Activated naive CD4-positive, alpha-beta T cell treated with anti-CD3 and anti-CD28 coated beads, Interleukin-2, amount 50 U/mL, for 16 hours (primary cell): ENCODE measurements at places on chromosomes 12 and 14.

GRCh38 chr14:69632164-69632563, 20.8 kb downstream of the SUSD6 start:
- DNase-seq = no peak

- no peak for DNase-seq
Observed at GRCh38 chr14:58718226-58719205, 80.8 kb downstream of the DACT1 start.

GRCh38 chr14:77002889-77003288, 25.6 kb downstream of the IRF2BPL start:
- no peak for DNase-seq

GRCh38 chr14:81625343-81625742, 91.7 kb upstream of the SEL1L start:
- no peak for DNase-seq

DNA sequence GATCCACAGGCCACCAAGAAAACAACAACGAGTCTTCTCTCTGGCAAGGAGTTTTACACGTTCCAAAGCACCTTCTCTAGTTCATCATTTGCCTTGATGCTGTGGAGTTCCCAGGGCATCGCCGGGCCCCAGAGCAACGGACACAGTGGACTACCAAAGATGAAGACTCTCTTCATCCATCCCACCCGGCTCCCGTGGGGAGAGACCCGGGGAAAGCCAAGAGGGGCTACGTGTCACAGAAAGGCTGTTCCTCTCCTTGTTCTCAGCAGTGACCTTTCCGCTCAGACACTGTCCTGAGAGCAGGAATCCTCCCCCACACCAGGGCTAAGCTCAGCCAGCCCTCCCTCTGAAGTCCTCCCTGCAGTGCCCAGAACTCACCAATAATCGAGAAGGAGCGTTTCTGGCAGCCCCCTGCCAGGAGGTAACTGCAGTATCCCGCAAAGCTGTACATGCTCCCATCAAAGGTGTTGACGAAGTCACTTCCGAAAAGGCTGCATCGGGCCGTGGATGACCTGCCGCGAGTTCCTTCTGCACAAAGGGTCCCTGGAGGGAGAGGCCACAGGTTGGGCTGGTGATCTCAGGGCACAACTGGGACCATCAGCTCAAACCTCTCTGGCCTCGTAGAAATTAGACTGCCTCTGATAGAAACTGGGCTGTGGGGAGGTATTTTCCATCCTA, 3.5 kb downstream of the VWF start:
- DNase-seq = no peak

DNA sequence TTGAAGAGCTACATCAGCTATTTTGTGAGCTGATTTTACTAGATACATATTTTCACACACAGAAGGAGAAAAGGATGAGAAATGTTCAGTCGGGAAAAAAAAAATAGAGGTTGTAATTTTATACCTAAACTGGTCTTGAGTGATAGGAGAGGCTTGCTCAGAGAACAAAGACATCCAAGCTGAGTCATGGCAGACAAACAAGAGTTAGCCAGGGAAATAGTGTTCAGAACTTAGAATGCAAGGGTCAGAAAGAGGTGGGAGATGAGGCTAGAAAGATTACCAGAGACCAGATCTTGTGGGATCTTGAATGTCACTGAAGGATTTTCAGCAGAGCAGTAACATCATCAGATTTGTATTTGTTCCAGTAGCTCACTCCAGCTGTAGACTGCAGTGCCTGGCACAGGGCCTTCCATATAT, 121.9 kb upstream of the ATF1 start:
- no peak for DNase-seq

DNA sequence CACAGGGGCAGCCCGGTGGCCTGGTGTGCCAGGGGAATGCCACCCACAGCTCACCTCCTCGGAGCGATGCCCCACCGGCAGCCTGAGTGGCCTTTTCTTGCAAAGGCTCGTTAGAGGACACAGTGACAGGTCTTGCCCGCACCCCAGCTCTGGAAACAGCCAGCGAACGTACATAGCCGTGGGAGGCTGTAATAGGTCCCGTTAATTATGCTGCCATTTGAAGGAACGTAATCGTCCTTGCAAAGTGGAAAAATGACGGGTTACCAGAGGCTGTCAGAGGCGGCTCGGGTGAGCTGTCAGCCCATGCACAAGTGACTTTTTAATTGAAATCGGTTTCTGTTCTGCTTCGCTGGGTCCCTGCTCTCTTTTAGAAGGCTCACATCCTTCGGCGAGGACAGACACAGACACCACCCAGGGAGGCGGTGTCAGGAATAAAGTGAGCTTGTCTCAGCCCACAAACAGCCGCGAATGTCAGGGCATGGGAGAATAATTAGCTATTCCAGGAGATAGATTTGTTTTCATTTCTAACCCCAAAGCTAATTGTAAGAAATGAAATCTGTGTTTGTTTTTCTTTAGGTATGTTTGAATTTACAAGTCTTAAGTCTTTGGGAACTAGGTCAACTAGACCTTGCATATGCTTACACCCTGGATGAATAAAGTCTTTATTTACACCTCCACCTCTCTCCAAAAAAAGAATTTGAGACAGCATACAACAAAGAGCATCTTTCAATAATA, 77.2 kb upstream of the RFLNA start:
- DNase-seq = no peak

DNA sequence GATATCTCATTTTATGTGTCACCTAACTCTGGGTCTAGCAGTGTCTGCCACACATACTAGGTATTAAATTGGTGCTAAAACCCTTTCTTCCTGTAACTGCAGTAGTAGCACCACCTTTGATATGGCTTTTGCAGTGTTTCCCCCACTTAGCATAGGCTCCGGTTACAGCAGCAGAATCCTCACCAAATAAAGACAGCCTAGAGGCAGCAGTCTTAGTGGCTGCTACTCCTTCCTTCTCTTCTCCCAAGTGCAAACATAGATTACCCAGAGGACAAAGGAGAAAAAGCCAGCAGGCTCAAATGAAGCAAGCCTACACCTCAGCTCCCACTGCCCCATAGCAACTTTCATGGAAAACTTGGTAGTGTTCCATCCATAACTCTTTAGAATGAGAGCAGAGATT, 30.1 kb upstream of the ABCC9 start:
- no peak for DNase-seq

DNA sequence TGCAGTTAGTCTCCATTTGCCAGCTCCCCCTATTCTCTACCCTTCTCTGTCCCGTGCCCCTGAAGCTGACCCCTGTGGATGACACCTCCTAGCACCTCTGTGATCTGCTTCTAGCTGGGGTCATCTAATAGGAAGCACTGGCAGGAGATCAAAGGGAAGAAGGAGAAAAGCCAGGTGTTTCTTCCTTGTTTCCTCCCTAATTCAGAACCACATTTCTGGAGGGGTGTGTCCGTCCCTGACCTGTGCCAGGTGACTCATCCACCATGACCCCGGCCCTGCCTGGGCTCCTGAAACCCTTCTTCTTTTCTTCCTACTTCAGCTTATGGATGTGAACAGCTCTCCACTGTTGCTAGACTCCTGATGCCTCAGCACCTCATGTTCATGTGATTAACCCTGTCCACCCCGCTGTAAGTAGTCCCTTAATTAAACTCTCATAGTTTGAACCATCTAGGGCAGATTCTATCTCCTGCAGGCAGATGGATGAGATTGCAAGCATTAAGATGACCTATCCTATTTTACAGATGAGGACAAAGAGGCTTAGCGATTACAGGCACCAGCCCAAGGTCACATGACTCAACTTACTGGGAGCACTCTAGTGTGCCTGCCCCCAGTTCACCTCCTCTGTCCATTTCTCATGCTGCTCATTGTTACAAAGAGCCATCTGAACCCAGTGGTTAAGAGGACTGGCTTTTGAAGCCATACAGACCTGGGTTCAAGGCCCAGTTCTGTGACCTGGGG, 770.5 kb downstream of the MED13L start:
- DNase-seq = no peak

GRCh38 chr12:32273063-32273522, 126.3 kb upstream of the FGD4 start:
- DNase-seq = no peak

DNA sequence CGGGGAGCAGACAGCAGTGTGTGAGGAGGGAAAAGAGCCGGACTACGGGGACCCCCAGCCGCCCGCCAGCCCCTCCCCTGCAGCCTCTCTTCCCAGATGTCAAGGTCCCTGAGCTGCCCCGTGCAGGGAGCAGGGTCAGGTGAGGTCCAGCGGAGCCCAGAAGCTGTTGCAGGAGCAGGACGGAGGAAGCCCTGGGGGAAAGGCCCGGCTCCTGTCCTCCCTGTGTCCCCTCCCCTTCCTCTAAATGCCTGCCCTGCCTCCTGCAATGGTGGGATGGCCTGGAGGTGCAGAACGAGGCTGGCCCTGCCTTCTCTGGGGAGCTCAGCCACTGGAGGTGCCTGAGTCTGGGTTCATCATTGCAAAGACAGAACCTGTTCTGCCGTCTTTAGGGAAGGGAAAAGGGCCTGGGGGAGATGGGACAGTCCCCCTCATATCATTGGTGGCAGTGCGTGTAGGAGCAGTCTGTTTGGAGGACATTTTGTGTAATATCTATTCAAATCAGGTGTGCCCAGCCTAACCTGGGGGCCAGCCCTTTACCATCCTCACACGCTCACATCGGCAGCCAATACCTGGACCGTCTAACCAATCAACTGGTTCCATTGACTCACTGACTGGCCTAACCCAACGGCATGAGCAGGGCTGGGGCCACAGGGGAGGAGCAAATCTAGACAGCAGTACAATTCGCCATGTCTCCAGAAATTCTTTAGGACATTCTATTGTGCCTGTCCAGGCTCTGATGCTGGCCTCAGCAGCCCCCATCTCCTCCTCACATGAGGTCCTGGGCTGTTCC, 364.1 kb upstream of the SFSWAP start:
- DNase-seq = no peak

DNA sequence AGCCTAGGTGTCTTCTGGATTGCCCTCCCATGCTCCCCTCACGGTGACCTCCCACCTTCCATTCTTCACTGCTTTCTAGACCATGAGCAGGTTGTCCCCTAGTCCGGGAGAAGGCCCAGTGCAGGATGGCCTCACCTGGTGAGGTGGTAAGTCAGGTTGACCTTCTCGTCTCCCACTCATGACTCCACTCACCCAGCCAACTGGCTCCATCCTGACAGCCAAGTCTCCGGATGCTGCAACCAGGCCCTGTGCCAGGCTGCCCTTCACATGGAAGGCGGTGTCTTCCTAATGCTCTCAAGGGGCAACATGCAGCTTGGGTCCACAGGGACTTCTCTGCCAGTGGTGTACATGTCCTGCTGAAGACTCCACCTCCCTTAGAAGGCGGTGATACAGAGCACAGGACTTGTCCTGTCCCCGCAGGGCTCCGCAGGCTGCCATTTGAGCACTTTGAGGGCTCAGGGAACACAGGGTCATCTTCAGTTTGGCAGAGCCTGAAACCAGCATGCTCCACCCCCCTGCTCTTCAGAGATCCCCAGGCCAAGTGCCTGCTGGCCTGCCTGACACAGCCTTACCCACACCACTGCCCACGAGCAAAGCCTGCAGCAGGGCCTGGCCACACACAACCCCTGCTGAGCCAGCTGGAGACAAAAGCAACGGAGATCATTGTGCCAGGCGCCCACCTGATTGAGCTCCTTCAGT, 25.4 kb downstream of the BATF start:
- DNase-seq = no peak

GRCh38 chr14:53409289-53409688, 256.2 kb upstream of the DDHD1 start:
- DNase-seq = no peak

DNA sequence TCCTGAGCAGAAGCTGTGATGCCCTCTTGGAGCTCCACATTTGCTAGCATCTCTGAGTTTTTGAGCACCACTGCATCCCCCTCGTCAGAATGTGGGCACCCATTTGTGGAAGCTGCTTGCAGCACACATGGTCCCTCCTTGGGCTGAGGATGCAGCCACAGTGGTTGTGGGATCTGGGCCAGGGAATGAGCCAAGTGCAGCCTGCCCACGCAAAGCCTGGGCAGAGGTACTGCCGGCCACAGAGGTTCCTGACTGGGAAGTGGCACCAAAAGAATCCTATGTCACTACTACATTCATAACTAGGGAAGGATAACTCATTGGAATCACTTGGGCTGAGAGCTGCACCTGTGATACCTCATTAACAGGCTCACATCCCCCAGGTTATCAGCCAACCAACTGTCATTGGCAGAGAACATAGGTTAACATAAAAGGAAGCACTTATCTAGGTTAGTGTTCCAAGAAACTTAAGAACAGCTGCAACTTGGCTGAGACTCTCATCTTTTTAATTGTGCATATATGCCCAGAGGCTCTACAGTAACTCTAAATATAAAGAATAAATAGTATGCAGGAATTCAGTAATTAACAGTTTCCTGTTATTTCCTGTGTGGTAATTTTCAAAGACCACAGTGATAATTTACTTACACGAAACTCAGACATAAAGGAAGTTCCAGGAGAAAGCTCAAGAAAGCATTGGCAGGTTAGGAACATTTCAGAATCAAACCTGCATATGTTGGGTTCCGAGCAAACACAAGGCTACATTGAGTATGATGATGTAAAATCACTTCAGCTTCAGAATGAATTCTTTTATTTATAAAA, 145.3 kb downstream of the BCAT1 start:
- no peak for DNase-seq

- DNase-seq = no peak
Observed at GRCh38 chr12:111271674-111272418, 97.0 kb downstream of the PHETA1 start.

DNA sequence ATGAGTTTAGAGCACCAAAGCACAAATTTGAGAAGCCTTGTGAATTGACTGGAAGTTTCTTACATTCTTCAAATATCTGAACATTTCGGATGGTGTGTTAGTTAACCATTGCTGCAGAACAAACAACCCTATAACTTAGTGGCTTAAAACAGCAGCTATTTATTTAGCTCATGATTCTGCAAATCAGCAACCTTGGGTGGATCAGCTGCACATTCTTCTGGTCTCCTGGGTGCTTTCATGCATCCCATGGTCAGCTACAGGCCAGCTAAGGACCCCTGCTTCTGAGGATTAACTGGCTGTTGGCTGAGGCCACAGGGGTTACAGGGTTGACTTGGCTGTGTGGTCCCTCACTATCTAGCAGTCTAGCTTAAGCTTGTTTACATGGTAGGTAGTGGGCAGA, 114.0 kb upstream of the HIF1A start:
- DNase-seq = no peak

GRCh38 chr12:104133321-104133720, 4.7 kb downstream of the NFYB start:
- no peak for DNase-seq

- DNase-seq = no peak
Observed at GRCh38 chr12:99529966-99530365, 117.6 kb upstream of the GARIN6 start.

GRCh38 chr12:1962051-1963020, 41.9 kb downstream of the DCP1B start:
- DNase-seq = no peak

DNA sequence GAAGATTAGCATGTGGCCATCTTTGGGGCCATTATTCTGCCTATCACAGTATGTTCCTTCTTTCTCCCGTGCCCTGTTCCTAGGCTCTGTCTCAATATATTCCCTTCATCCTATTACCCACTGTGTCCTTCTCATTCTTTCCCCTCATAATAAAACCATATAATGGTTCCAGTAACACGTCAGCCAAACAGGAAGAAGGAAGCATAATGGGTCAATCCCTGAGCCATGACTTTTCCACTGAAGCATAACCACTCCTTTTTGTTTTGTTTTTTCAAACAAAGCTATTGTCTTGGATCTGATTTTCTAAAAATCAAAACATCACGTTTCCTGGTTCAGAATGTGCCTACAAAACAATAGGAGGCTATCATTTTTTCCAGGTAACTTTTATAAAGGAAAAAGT, 21.3 kb upstream of the RHOJ start:
- no peak for DNase-seq
